Putamen (tissue), 1 donor: ENCODE measurements at places on chromosomes 2 and 18.

DNA sequence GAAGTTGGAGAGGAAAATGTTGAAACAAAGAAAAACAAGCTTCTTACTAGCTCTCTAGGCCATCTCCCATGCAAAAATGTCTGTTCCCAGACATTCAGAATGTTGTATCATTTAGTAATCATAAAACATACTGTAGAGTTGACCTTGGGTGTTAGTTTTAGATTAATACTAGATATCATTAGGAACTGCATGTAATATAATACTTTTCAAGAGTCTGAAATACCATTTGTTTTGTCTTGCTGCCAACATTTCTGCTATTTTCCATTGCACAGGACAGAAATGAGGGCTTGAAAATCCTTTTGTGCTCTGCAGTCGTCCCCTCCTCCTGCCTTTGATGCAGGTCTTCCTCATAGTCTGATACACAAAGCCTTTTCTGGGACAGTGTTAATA, 89.5 kb upstream of the RBMS1 start:
- DNase-seq, result no peak

GRCh38 chr2:136110526-136110925, 7.4 kb downstream of the CXCR4 start:
- no peak for DNase-seq

DNA sequence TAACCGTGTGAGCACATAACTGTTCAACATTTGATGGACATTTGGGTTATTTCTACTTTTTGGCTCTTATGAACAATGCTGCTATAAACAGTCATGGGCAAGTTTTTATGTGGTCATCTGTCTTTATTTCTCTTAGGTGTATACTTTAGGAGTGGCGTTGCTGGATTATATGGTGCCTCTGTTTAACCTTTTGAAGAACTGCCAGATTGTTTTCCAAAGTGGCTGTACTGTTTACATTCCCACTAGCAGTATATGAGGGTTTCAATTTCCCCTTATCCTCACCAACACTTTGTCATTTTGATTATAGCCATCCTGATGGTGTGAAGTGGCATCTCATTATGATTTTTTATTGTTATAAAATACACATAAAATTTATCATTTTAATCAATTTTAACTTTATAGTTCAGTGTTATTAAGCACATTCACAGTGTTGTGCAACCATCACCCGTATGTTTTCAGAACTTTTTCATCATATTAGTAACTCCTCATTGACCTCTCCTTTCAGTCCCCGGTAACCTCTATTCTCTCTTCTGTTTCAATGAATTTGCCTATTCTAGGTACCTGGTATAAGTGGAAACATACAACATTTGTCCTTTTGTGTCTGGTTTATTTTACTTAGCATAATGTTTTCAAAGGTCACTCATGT, 55.4 kb downstream of the EML4 start:
- no peak for DNase-seq

DNA sequence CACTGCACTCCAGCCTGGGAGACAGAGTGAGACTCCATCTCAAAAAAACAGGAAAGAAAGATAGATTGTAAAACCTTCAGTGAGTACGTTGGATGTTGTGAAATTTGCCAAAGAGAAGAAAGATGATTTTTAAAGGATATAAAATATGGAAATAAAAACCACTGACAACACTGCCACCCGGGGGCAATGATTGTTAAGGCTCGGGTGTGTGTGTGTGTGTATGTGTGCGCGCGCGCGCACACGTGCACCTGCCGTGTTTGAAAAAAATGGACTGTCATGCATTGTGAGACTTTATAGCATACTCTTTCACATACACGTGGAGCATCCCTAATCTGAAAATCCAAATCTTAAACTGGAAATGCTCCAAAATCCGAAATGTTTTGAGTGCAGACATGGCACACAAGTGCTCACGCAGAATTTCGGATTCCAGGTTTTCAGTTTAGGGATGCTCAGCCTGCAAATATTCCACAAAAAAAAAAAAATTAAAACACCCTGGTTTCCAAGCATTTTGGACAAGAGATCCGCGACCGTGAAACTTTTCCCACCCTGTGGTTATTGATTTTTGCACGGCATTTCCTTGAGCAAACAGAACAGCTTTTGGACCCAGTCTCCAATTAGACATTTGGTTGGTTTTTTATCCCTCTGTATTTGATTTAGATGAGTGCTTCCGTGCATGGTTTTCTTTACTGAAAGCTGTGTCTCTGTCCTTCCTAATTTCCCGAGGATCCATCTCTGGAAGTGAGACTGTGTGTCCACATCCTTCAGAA, 269.2 kb downstream of the AGAP1 start:
- no peak for DNase-seq

- no peak for DNase-seq
Observed at GRCh38 chr2:66303471-66303870, 131.5 kb upstream of the MEIS1 start.

DNA sequence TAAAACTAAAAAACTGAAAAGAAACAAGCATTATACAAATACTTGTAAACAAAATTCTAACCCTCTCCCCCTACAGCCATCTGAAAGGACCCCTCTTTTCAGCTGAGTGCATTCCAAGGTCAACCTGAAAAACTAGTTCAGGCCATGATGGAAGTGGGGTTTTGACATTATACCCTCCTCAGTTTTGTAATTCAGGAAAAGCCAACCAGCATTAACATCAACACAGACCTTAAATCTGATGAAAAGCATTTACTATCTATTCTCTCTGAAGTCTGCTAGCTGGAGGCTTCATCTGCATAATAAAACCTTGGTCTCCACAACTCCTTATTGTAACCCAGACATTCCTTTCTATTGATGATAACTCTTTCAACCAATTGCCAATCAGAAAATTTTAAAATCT, 302.2 kb downstream of the CNTNAP5 start:
- no peak for DNase-seq

DNA sequence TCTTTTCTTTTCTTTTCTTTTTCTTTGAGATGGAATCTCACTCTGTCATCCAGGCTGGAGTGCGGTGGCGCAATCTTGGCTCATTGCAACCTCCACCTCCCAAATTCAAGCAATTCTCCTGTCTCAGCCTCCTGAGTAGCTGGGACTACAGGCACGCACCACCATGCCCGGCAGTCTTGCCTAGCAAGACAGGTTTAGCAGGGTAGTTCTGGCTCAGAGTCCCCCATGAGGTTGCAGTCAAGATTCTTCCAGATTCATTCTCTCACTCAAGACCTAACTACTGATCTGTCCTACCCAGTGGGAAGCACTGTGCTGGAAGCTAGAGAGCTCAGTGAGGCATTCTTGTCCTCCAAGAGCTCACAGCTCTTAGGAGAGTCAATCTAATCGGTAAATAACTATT, 17.6 kb upstream of the ZAP70 start:
- DNase-seq, result no peak

GRCh38 chr2:110670826-110671225, 7.0 kb downstream of the BUB1 start:
- DNase-seq, result no peak

- DNase-seq, result no peak
Observed at GRCh38 chr2:212337036-212337435, 201.6 kb downstream of the ERBB4 start.
